ENCODE measurements at places on chromosomes 7 and 10. TPM values are rescaled to one million over a fixed set of nuclear protein-coding genes. Genes with fewer than 3 reads are reported as not detected.

DNA sequence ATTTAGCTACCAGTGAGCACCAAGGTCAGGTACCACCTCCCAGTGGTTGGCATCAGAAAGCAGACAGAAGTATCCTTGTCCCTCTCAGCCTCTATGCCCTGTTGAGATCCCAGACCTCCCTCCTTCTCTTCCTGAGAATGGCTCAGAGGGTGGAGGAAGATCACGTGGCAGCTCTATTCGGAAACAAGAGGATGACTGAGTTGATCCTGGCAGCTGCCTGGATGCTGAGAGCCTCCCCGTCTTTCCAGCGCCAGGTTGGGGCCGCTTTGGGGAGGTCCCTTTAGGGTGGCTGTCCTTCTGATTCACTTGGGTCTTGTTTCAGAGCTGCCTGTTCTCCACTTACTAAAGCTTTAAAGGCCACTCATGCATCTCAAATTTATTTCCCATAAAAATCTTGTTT lies 36.9 kb upstream of the NPFFR1 start:
- no peak overlapping the region for H3K4me3 ChIP-seq
- H3K27me3 ChIP-seq = no peaks in the 10 kb centered on the region
- DNase-seq = no peak
- peak overlapping the region; percentile 57 for H3K27ac ChIP-seq
- H3K36me3 ChIP-seq = no peaks in the 10 kb centered on the region
- peaks cover 39% of the 10 kb centered on the region for H3K4me1 ChIP-seq

DNA sequence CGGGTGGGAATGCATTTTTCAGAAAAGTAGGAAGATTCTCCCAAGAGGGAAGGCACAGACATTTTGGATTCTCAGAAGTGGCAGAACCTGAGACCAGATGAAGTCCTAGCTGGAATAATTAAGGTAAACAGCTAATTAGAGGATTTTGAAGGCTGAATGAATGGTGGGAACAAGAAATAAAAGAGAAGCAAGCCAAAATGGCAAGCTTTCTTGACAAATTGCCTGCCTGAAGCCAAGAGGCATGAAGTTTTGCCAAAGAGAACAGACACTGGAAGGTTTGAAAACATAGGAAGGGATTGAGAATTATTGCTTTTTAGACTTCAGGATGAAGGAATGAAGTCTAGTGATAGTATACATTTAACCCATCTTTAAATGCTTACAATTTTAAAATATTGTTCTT lies 115.0 kb upstream of the SEM1 start:
- no peak for DNase-seq
- H3K27me3 ChIP-seq = peaks cover 7% of the 10 kb centered on the region
- H3K27ac ChIP-seq = no peak overlapping the region
- no peaks in the 10 kb centered on the region for H3K4me1 ChIP-seq
- H3K36me3 ChIP-seq = no peaks in the 10 kb centered on the region
- no peak overlapping the region for H3K4me3 ChIP-seq

Gene OR9A2
- not detected for total RNA-seq

- H3K27ac ChIP-seq = peak overlapping the region; percentile 68
- H3K27me3 ChIP-seq = no peaks in the 10 kb centered on the region
- H3K36me3 ChIP-seq = no peaks in the 10 kb centered on the region
- H3K4me3 ChIP-seq = no peak overlapping the region
- H3K4me1 ChIP-seq = peaks cover 33% of the 10 kb centered on the region
- no peak for DNase-seq
Observed at GRCh38 chr10:83542774-83543411, 596.4 kb upstream of the GHITM start.

GRCh38 chr7:96770758-96771157 lies 61.1 kb upstream of the SEM1 start:
- H3K27me3 ChIP-seq = peaks cover 36% of the 10 kb centered on the region
- H3K27ac ChIP-seq = no peak overlapping the region
- no peak overlapping the region for H3K4me3 ChIP-seq

- no peak overlapping the region for H3K27ac ChIP-seq
- peaks cover 6% of the 10 kb centered on the region for H3K4me1 ChIP-seq
- DNase-seq = no peak
Observed at GRCh38 chr7:36781011-36781738, 56.9 kb upstream of the AOAH start.

GRCh38 chr7:128359939-128360338 lies 1.6 kb downstream of the PRRT4 start:
- peaks cover 28% of the 10 kb centered on the region for H3K4me1 ChIP-seq
- no peak overlapping the region for H3K4me3 ChIP-seq
- no peak for DNase-seq

DNA sequence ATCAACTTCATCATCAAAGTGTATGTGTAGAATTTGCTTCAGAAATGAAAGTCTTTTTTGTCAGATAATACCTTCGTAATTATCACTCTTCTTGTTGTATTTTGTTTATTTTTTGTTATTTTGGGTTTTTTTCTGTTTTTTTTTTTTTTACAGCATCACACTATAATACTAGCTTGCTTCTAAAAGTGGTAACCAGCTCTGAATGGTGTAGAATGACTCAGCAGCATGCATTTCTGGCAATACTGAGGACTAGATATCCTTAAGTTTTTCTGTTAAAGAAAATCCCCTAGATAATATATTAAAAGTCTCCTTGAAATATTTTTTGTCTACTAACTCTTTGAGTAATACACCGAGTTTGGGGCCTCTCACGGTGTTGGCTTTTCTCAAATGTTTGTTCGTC lies 109.1 kb downstream of the LMBR1 start:
- no peak overlapping the region for H3K27ac ChIP-seq
- no peak overlapping the region for H3K4me3 ChIP-seq
- H3K27me3 ChIP-seq = no peaks in the 10 kb centered on the region
- no peaks in the 10 kb centered on the region for H3K4me1 ChIP-seq

Gene SLC26A3
- total RNA-seq = 0.33 TPM

Gene GNAT3
- total RNA-seq = not detected

GRCh38 chr10:102120991-102121738 lies 997 bp upstream of the LDB1 start:
- no peaks in the 10 kb centered on the region for H3K27me3 ChIP-seq
- peak; percentile 49 for DNase-seq
- H3K4me1 ChIP-seq = peaks cover 59% of the 10 kb centered on the region

DNA sequence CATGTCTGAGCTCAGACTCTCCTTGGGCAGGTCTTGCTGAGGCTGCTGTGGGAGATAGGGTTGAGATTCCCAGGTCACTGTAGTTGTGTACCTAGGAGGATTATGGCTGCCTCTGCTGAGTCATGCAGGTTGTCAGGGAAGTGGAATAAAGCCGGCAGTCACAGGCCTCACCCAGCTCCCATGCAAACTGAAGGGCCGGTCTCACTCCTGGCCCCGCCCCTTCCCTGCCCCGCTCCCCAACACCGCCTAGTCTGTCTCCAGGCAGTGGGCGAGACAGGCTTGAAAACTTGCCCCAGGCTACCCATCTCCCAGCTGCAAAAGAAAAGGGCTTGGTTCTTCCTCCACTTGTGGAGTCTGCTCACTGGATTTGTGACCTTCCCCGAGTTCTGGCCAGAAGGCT lies 41.6 kb upstream of the SDHAF3 start:
- no peak overlapping the region for H3K27ac ChIP-seq
- H3K27me3 ChIP-seq = peaks cover 45% of the 10 kb centered on the region
- no peak overlapping the region for H3K4me3 ChIP-seq
- DNase-seq = no peak

Gene HOXA2
- total RNA-seq = not detected

GRCh38 chr7:114740095-114740494 lies 181.8 kb upstream of the MDFIC start:
- no peaks in the 10 kb centered on the region for H3K27me3 ChIP-seq
- H3K4me1 ChIP-seq = no peaks in the 10 kb centered on the region
- H3K4me3 ChIP-seq = no peak overlapping the region
- no peak overlapping the region for H3K27ac ChIP-seq

Gene FBXO24
- total RNA-seq = 0.25 TPM

DNA sequence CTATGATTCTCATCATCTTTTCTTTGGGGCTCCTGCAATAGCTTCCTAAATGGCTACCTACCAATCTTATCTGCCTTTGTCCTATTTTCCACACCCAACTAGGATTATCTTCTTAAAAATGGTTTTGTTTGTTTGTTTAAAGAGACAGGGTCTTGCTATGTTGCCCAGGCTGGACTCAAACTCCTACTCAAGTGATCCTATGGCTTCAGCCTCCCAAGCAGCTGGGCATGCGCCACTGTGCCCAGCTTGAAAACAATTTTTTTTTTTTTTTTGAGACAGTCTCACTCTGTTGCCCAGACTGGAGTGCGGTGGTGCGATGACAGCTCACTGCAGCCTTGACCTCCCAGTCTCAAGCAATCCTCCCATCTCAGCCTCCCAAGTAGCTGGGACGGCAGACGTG lies 14.9 kb downstream of the DNMBP start:
- peak overlapping the region; percentile 49 for H3K27ac ChIP-seq
- no peaks in the 10 kb centered on the region for H3K27me3 ChIP-seq
- no peak for DNase-seq
- no peaks in the 10 kb centered on the region for H3K36me3 ChIP-seq
- H3K4me3 ChIP-seq = no peak overlapping the region

GRCh38 chr7:140607441-140607989 lies 33.1 kb downstream of the DENND2A start:
- no peaks in the 10 kb centered on the region for H3K36me3 ChIP-seq
- peak; percentile 85 for DNase-seq
- H3K4me3 ChIP-seq = no peak overlapping the region
- H3K27me3 ChIP-seq = no peaks in the 10 kb centered on the region
- H3K27ac ChIP-seq = peak overlapping the region; percentile 78
- peaks cover 74% of the 10 kb centered on the region for H3K4me1 ChIP-seq

DNA sequence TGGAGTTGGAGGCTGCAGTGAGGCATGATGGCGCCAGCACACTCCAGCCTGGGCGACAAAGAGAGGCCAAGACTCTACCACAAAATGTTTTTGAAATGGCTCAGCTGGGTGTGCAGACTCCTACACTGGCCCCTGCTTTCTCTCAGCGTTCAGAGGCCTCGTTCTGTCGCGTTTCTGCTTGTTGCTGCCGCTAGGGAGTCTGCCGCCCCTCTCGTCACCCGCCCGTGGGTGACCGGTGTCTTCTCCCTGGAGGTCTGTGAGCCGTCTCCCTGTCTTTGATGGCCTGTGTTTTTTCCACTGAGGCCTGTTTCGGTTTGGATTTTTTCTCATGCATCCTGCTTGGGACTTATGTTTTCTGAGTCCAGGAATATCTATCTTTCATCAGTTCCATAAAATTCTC lies 23.6 kb upstream of the UNCX start:
- no peak overlapping the region for H3K27ac ChIP-seq
- H3K4me3 ChIP-seq = no peak overlapping the region
- H3K27me3 ChIP-seq = peaks cover 97% of the 10 kb centered on the region
- no peak for DNase-seq

Gene MYPN
- total RNA-seq = 124 TPM

- no peak overlapping the region for H3K27ac ChIP-seq
- no peak for DNase-seq
- peaks cover 64% of the 10 kb centered on the region for H3K27me3 ChIP-seq
- no peaks in the 10 kb centered on the region for H3K36me3 ChIP-seq
Observed at GRCh38 chr10:123929791-123930190, 38.2 kb upstream of the CPXM2 start.

Gene GLRX3
- 69.2 TPM for total RNA-seq

DNA sequence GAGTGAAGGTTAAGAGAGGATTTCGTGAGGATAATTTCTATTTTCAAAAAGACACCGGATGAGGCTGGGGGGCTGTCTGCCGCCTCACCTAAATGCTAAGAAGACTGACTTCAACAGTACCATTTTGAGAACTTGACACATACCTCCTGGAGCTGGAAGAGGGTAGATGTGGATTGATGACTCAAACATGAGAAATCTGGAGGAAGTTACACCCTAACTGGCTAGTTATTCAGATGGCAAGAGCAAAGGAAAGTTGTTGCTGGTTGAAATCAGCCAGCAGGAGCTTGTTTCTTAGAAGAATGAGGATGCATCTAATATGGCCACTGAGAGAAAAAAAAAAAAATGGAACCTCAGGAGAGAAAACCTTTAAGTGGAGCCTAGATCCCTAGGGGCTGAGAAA lies 76.2 kb upstream of the KIAA1217 start:
- no peak overlapping the region for H3K27ac ChIP-seq
- DNase-seq = no peak
- H3K36me3 ChIP-seq = no peaks in the 10 kb centered on the region
- H3K4me3 ChIP-seq = no peak overlapping the region
- peaks cover 14% of the 10 kb centered on the region for H3K4me1 ChIP-seq
- no peaks in the 10 kb centered on the region for H3K27me3 ChIP-seq

Gene VAX1
- not detected for total RNA-seq

DNA sequence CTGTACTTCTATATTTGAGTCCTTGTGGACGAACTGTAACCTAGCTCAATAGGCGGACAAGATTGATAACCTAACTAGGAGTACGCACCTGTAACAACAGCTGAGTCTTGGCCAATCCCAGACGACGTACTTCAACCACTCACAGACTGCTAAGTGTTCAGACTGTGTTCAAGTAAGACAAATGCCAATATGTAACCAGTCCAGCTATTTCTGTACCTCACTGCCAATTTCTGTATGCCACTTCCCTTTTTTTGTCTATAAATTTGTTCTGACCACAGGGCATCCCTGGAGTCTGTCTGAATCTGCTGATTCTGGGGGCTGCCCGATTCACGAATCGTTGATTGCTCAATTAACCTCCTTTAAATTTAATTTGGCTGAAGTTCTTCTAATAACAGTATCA lies 32.2 kb downstream of the HACD1 start:
- H3K4me1 ChIP-seq = no peaks in the 10 kb centered on the region
- H3K4me3 ChIP-seq = no peak overlapping the region
- no peaks in the 10 kb centered on the region for H3K36me3 ChIP-seq
- no peaks in the 10 kb centered on the region for H3K27me3 ChIP-seq
- no peak for DNase-seq
- H3K27ac ChIP-seq = no peak overlapping the region

DNA sequence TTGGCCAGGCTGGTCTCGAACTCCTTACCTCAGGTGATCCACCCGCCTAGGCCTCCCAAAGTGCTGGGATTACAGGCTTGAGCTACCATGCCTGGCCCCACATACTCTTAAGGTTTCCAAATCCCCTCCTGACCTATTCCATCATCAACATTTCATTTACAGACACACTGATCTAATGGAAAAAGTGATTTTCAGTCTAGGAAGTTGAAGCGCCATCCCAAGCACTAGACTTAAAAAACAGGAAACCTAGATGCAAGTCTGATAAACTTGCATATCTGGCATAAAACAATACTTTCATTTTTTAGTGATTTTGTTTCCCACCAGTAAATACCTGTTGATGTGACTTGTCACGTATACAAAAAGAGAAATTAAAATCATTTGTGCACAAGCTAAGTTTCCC lies 44.0 kb downstream of the DNMBP start:
- H3K27me3 ChIP-seq = no peaks in the 10 kb centered on the region
- DNase-seq = no peak
- H3K36me3 ChIP-seq = peaks cover 40% of the 10 kb centered on the region
- no peak overlapping the region for H3K4me3 ChIP-seq

DNA sequence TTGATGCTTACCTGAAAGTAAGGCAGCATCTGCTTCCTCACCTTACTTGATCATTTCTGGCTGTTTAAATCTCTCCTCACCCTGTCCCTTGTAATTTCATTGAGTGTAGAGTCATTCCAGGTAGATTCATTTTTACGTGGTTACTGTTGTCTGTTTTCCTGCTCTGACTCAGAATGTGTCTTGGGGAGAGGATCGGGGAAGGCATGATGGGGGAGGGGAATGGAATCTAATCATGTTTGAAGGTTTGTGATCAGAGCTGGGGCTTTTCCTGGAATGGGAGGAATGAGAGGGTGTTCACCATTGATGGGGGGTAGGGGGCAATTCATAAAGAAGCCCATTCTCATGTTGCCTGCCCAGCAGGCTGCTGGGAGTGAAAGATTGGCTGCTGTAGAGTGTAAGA lies 18.7 kb downstream of the SEC24C start:
- H3K27me3 ChIP-seq = no peaks in the 10 kb centered on the region
- H3K4me3 ChIP-seq = no peak overlapping the region
- H3K4me1 ChIP-seq = peaks cover 8% of the 10 kb centered on the region
- DNase-seq = no peak

GRCh38 chr7:57821438-57822382 lies 371.7 kb downstream of the ZNF716 start:
- DNase-seq = no peak
- no peaks in the 10 kb centered on the region for H3K36me3 ChIP-seq
- no peaks in the 10 kb centered on the region for H3K27me3 ChIP-seq
- no peak overlapping the region for H3K4me3 ChIP-seq
- no peaks in the 10 kb centered on the region for H3K4me1 ChIP-seq

All from left ventricle myocardium inferior (tissue), 1 donor.